CD4-positive, alpha-beta T cell treated with Interleukin-21 for 1 hour (primary cell): ENCODE measurements at places on chromosomes 2 and 18.

DNA sequence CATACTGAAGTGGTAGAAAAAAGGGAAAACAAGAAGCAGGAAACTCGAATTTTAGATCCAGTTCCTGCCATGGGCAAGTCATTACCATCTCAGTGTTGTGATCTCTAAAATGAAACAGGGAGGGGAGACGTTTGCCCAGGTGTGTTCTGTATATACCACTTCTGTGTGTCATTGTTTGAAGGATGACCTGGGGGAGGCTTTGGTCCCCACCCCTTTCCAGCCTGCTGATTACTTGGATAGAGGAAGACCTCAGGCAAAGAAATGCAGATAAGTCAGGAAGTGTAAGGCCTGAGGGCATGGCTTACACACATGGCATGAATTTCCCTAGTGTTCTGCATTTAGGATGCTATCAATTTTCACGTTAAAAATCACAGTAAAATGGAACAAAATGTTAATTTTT lies 205.2 kb upstream of the CXCR4 start:
- DNase-seq: no peak

- DNase-seq: no peak
These were observed 238.1 kb upstream of the SLC8A1 start for GRCh38 chr2:40690036-40690435.

- no peak for DNase-seq
These were observed 676 bp downstream of the SH3BP4 start for GRCh38 chr2:234952270-234953115.

- DNase-seq: no peak
These were observed 18.4 kb upstream of the TPO start for GRCh38 chr2:1394709-1395408.

DNA sequence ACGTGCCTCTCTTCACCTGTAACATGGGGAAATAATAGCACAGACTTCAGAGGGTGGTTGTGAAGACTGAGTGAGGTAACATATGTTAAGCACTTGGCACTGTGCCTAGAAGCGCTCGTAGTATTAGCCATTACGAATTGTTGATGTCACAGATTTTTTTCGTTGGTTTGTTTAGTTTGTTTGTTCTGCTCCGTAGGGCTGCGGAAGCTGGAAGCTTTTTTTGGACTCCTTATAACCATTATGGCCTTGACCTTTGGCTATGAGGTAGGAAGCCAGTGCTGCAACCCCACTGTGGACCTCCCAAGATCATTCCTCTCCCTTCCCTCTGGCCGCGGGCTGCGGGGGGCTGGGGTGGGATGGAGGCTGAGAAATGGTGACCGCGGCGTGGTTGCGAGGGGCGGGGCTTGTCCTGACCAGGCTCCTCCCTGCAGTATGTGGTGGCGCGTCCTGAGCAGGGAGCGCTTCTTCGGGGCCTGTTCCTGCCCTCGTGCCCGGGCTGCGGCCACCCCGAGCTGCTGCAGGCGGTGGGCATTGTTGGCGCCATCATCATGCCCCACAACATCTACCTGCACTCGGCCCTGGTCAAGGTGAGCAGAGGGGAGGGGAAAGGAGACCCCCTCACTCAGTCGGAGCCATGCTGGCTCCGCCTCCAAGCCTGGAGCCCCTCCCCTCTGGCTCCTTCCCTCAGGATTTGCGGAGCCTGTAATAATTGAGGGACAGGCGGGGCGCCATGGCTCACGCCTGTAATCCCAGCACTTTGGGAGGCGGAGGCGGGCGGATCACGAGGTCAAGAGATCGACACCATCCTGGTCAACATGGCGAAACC lies 5.5 kb downstream of the SLC11A1 start:
- no peak for DNase-seq

DNA sequence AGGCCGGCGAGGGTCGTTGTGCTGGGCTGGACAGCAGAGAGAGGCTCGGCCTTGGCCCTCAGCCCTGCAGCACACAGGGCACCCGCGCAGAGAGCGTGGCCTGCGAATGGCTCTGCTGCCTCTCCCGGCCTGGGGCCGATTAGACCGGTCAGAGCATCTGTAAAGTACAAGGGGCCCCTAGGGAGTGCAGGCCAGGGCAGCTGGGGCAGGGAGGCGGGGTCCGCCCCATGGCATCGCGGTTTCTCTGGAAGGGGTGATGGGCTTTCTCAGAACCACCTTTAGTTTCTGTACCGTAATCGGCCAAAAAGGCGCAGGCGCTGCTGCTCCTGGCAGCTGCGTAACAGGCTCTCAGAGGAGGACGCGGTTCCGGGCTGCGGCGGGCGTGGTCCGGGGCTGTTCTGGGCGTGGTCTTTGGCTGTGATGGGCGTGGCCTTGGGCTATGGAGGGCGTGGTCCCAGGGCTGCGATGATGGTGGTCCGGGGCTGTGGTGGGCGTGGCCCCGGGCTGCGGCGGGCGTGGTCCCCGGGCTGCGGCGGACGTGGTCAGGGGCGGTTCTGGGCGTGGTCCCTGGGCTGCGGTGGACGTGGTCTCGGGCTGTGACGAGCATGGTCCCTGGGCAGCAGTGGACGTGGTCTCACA lies 1.5 kb upstream of the GPR148 start:
- peak; percentile 95 for DNase-seq

- DNase-seq: no peak
These were observed 29.7 kb downstream of the LYPD6 start for GRCh38 chr2:149360106-149360505.

DNA sequence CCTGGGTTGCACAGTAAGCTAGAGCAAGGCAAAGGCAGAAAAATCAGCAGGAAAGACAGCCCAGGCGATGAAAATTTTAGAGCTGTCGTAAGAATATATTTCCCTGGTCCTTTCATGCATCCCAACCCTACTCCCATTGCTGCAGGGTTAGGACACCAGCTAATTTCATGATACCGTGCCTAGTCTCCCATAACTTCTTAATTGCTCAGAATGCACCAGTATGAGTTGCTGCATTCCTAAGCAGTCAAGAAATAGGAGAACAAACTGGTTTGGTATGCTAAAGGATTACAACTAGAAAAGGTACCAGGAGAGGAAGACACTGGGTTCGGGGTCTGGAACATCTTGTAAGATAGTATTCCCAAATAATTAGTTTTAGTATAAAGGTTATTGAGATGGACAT lies 269.4 kb upstream of the NRXN1 start:
- DNase-seq: no peak

GRCh38 chr2:85763831-85764230 lies 10.0 kb downstream of the ATOH8 start:
- DNase-seq: no peak

- no peak for DNase-seq
These were observed 1710.2 kb upstream of the SLC39A10 start for GRCh38 chr2:193946806-193947205.

GRCh38 chr18:45236676-45237075 lies 378.6 kb upstream of the SLC14A2 start:
- DNase-seq: no peak

- DNase-seq: no peak
These were observed 25.1 kb downstream of the COLEC12 start for GRCh38 chr18:475202-476031.

DNA sequence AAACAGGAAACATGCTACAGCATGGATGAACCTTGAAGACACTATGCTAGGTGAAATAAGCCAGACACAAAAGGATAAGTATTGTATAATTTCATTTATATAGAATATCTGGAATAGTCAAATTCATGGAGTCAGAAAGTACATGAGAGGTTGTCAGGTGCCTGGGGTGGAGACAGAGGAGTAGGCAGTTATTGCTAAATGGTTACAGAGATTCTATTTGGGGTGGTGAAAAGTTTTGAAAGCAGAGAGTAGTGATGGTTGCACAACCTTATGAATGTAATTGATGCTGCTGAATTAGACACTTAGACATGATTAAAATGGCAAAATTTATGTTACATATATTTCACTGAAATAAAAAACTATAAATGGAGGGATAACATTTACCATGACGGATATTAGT lies 197.4 kb downstream of the VAPA start:
- no peak for DNase-seq

- DNase-seq: no peak
These were observed 15.3 kb downstream of the CNOT11 start for GRCh38 chr2:101267671-101268656.

- DNase-seq: no peak
These were observed 685.6 kb upstream of the SALL3 start for GRCh38 chr18:78293940-78294541.

- DNase-seq: no peak
These were observed 60.8 kb upstream of the CCDC195 start for GRCh38 chr2:224776795-224777558.

DNA sequence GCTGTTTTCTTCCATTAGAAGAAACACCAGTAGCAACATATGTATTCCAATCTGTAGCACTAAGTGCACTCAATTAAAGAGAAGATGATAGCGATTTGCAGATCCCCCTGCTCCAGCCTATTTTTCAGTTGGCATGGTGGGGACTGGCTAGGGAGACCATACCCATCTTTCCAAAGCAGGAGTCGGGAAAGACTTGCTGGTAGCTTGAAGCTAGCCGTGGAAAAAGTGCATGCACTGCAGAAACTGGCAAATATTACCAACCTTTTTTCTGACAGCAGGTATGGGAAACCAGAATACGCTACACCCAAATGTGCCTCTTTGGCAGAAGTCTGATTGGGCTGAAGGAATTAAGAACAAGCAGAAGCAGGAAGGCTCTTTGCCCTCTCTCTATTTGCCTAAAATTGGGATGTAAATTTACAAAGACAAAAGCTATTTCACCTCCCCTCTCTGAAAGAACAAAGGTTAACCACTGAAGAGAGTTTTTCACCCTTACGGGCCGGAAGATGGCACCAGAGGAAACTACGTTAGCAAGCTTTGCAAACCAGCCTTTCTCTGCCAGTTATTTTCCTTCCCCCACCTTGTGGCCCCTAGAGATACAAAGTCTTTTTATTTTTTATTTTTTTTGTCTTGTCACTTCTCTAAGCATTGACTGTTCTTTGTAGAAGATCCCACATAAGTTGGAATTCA lies 273.1 kb downstream of the DLGAP1 start:
- DNase-seq: no peak

DNA sequence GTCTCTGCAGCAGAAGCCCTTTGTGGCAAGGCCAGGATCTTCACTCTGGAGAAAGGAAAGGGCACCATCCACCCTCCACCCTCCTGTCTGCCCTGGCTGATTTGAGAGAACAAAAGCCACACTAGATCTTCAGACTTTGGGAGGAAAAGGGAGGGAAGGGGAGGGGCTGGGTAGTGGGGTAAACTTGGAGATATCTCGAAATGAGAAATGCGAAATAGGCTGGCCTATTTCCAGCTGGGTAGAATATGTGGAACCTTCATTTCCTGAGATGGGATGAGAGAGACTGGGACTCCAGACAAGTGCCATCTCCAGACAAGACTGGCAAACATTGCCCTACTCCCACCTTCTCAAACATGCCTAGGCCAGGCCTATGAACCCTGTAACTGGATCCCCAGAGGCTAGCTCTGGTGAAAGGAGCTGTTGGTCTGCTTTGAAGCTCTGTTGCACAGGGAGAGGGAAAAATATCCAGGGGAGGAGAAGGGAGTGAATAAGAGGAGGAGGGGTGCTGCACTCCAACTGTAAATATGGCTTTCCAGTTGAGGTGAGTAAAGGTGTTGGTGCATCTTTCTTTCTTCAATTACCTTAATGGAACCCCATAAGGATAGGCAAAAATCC lies 1.7 kb downstream of the HOXD12 start:
- no peak for DNase-seq

DNA sequence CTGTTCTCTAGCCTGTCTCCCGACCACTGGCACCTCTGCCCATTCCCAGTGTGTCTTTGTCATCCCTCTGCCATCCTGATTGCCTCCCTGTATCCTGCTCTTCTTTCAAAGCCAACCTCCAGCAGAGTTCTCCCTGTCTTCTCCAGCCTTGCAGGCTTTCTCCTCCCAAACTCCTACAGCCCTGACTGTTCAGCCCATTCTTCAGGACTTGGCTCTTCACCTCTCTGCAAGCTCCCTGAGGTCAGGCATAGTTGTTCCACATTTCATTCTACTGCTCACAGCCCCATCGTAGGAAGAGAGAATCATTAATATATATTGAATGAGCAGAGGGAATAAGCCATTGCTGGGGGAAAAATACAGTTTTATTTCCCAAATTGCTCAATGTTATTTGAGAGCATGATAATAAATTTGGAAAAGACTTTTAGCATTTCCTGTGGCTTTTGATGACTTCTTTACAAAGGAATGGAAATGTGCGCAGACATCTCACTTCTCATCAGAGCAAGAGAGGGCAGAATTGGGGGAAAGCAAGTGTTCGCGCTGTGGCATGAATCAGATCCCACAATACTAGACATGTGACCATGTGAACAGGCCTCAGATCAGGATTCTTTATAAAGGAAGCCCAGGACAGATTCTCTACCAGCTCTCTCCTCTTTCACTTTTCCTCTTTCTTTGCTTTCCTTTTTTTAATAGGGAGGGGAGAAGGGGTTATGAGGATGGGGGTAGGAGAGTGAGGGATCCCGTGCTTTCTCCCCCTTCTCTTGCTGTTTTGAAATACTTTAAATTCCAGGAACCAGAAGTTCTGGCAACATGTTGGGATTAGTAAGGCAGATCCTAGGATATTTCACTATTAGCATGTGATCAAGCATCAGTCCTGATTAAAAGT lies 37.4 kb downstream of the EPAS1 start:
- DNase-seq: no peak

GRCh38 chr2:132754392-132754791 lies 84.4 kb upstream of the LYPD1 start:
- no peak for DNase-seq

- DNase-seq: no peak
These were observed 12.5 kb downstream of the KLHL29 start for GRCh38 chr2:23397478-23397877.

GRCh38 chr2:26852405-26853306 lies 4.7 kb downstream of the DPYSL5 start:
- DNase-seq: no peak

DNA sequence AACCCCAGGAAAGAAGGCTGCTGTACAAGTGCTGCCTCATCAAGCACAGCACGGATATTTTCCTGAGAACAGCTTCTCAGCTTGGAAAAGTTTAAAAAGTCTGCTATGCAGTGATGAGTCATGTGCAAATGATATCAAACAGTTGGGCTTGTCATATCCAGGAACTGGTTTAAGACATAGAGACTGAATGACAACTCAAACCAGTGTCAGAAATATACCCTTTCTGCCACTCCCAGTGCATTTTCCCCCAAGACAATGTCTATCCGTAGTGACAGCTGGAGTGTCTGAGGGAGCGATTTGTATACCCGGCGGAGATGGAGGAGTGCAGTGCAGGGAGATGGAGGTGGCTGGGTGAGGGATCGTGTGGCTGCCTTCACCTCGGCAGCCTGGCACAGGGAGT lies 28.2 kb downstream of the SOX11 start:
- DNase-seq: no peak

- no peak for DNase-seq
These were observed 148.8 kb downstream of the ARL4C start for GRCh38 chr2:234348081-234348480.
